ENCODE measurements at places on chromosomes 5 and 9.

GRCh38 chr9:135695642-135696041 is 3.6 kb downstream of the SOHLH1 start:
- no peak for DNase-seq

DNA sequence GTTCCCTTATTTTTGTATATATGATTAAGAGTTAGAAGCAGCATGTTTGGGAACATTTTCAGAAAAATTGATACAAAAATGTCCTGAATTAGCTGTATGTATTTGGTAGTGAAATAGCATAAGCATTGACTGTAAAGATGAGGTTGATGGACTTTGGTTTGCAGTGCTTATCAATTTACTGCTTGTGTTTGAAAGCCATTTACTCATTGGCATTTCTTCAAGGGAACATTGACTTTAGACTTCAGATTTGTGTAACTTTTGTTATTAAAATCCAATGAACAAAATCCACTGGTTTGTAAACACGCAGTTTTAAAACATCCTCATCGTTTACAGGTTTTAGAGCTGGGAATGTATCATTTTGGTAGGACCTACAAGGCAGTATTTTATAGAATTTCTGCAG is 61.3 kb downstream of the KDM4C start:
- DNase-seq, result no peak

- no peak for DNase-seq
Measured at GRCh38 chr5:97635553-97635952, 452.5 kb upstream of the RIOK2 start.

DNA sequence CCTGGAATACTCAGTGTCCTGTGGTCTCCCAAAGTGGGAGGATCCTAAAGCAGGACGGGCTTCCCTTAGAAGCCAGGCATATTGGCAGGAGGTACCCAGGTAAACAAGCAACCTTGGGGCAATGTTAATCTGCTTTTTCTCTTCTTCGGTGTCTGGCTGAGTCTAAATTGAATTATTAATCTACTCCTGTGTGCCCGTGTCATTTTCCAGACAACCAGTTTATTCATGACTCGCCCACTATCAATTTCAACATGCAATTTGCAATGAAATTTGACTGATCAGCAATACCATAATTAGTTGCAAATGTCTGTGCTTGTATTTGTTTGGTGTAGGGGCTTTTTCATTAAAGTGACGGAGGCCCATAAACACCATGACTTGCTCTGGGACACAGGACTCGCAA is 32.9 kb upstream of the JADE2 start:
- DNase-seq, result no peak

DNA sequence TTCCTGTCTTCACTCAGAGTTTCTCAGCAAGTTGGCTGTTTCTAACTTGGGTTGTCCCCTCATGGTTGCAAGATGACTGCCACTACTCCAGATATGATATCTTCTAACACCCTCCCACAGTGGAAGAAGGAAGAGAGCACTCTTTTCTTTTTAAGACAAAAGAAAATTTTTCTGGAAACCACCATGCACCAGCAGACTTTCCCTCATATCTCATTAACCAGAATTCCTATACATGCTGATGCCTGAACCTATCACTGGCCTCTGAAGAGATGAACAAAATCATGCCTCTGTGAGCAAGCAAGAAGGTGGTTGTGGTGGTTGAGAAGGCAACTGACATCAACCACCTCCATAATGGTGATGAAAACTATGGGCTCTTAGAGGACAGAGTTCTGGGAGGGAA is 56.8 kb downstream of the FEM1C start:
- no peak for DNase-seq

DNA sequence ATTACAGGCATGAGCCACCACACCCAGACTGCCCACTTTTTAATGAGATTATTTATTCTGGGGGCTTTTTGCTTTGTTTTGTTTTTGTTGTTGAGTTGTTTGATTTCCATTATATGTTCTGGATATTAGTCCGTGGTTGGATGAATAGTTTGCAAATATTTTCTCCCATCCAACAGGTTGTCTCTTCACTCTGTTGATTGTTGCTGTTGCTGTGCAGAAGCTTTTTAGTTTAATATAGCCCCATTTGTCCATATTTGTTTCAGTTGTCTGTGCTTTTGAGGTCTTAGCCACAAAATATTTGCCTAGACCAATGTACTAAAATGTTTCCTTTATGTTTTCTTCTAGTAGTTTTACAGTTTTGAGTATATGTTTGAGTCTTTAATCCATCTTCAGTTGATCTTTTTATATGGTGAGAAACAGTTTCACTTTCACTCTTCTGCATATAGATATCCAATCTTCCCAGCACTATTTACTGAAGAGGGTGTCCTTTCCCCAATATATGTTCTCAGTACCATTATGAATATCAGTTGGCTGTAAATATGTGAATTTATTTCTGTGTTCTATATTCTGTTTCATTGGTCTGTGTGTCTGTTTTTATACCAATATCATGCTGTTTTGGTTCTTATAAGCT is 30.2 kb upstream of the TBCA start:
- no peak for DNase-seq

DNA sequence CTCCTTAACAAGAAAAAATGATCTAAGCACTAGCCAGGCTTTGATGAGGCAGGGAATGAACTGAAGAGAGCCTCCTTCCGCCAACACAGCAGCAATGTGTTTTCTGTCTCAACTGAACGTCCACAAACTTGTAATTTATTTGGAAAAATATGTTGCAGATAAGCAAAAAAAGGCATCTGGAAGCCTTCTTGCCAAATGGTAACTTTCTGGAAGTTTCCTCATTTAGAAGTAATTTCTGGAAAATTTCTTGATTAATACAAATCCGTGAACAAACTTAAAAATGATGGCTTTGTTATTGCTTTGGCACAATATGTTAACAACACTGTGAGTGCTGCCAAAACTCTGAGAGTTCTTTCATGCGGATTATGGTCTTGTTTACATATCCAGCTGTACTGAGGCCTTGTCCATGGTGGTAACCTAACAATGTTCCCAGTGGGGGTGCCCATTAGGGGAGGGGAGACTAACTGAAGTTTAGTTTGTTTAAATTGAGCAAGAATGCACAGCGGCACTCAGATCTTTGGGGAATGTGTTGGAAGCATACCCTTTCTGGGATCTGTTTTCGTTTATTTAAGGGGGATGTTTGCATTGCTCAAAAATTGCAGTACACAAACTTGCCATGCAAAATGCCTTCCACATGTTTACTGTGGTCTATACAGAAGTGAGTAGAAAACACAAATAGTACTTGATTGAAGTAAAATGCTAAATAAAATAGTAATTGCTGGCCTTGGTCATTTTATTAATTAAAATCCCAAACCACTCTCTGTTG is 334.7 kb downstream of the NR2F1-AS1 start:
- DNase-seq, result no peak

GRCh38 chr9:136665704-136666371 is 3.1 kb downstream of the EGFL7 start:
- DNase-seq, result no peak

GRCh38 chr5:78586251-78586650 is 62.3 kb downstream of the LHFPL2 start:
- no peak for DNase-seq

DNA sequence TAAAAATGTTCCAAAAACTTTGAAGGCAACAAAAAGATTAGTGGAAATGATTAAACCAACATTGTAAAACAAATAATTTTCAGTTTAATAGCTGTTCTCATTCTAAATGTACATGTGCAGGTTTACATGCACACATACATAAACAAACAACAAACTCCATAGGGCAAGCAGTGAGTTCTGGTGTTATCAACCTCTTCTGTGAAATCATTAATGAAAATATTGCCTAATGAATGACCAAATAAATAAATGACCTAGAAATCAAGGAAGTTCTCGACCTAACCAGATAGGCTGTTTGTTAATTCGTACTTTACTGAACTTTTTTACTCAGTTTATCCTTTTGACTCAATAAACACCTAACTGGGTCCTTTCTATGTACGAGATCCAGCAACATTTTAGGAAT is 165.5 kb upstream of the RORB start:
- DNase-seq, result no peak

DNA sequence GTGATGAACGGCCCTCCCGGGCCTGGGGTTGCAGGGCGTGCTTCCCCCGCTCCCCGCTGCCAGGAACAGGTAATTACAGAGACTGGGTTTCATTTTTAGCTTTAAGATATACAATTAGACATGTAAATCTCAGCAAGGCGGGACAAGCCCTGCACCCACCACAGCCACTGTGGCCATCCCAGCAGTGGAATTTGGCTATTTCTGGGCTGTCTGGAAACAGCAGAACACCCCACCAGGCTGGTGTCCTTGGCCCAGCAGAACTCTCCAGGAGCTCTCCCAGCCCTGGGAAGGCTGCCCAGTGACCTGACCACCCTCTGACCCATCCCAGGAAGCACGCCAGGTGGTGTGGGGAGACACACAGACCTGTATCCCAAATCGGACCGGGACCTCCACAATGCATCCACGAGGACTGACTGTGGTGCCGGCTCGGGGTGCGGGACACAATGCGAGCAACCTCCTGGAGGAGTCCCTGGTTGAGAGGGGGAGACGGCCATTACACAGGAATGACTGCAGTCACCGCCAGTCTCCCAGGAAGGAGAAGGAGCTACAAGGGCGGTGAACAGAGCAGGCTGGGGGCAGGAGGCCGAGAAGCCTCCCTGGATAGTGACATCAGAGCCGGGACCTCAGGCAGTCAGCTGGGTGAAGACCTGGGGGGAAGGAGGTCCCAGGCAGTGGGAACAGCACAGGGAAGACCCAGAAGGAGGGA is 17.3 kb downstream of the EEIG1 start:
- DNase-seq, result no peak

- DNase-seq, result no peak
Measured at GRCh38 chr5:652023-652515, 39.9 kb downstream of the CEP72 start.

GRCh38 chr9:92737216-92737606 is 27.4 kb downstream of the BICD2 start:
- DNase-seq, result no peak

- DNase-seq, result no peak
Measured at GRCh38 chr5:133921979-133922378, 46.4 kb downstream of the C5orf15 start.

DNA sequence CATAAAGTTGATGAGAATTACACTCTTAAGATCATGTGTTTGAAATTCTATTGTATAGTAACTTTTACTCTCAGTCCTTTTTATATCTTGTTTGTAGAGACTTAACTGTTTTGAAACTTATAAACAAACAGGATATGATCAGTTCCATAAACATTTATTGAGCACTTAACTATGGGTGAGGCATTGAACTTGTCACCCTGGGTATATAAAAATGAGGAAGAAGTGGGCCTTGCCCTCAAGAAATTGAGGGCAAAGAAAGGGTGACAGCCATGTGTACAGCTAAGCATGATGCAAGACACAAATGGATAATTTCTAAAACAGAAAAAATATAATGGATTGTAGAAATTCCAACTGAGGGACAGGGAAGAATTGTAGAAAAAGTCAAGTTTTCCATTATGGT is 15.7 kb downstream of the UNC13B start:
- DNase-seq, result no peak

GRCh38 chr9:3498691-3499090 is 27.1 kb downstream of the RFX3 start:
- no peak for DNase-seq

Data from tibial nerve (tissue), 4 donors.